Right hindlimb (tissue), 1 donor: ENCODE measurements at places on chromosomes 1 and 21.

DNA sequence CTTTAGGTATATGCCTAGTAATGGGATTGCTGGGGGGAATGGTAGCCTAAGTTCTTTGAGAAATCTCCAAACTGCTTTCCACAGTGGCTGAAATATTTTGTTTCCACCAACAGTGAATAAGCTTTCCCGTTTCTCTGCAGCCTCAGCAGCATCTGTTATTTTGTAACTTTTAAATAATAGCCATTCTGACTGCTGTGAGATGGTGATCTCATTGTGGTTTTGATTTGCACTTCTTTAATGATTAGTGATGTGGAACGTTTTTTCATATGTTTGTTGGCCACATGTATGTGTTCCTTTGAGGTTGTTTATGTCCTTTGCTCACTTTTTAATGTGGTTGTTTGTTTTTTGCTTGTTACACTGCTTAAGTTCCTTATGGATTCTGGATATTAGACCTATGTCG is 237.4 kb downstream of the CENPF start:
- no peak for DNase-seq

- no peak for DNase-seq
Observed at GRCh38 chr1:234988155-234988517, 140.5 kb downstream of the TOMM20 start.

DNA sequence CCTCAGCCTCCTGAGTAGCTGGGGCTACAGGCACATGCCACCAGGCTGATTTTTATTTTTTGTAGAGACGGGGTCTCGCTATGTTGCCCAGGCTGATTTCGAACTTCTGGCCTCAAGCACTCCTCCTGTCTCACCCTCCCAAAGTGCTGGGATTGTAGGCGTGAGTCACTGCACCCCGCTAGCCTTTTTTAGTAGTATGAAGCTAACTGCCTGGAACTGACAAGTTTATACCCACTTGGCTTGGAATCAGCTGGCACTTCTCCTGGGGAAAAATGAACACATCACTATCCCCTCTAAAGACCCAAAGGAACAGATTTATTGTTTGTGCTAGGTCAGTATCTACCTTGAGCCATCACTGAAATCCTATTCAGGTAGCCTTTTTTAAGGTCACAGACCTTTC is 19.0 kb downstream of the TMEM63A start:
- DNase-seq: no peak

- no peak for DNase-seq
Observed at GRCh38 chr1:202068596-202068995, 54.1 kb upstream of the GPR37L1 start.

- DNase-seq: no peak
Observed at GRCh38 chr1:27609210-27609555, 5.2 kb upstream of the AHDC1 start.
